ENCODE measurements at places on chromosomes 12 and 14.

DNA sequence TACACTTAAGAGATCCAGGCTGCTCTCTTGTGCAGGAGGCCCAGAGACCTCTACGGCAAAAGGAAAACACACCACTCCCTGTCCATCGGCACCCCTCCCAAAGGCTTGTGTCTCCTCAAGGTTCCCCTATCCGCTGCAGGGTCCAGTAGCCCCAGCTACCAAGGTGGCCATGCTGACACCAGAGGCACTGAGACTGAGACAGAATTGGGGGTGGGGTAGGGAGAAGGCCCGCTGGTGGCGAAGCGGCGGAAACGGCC is 590 bp downstream of the DDIT3 start:
- no peak for ATAC-seq

DNA sequence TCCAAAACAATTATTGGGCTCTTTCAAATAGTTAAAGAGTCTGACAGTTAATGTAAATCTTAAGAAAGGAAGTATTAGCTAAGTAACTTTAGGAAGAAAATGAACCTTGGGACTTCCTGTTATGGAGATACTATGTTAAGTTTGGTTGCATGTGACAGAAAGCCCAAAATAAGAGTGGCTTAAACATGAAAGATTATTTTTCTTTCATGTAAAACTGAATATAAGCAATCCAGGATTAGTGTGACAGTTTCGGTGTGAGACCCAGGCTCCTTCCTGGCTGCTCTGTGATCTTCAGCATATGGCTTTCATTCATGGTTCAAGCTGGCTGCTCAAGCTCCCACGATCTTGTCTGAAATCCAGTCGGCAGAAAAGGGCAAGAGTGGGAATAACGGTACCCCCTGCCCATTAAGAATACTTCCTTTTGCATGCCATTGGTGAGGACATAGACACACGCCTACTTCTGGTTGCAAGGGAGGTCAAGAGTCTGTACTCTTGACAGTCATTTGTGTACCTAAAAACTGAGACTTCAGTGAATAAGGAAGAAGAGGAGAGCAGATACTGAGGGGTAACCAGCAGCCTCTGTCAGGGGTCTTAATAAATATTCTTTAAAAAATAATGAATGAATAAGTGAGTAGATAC is 2.2 kb upstream of the RPAP3 start:
- no peak for ATAC-seq

DNA sequence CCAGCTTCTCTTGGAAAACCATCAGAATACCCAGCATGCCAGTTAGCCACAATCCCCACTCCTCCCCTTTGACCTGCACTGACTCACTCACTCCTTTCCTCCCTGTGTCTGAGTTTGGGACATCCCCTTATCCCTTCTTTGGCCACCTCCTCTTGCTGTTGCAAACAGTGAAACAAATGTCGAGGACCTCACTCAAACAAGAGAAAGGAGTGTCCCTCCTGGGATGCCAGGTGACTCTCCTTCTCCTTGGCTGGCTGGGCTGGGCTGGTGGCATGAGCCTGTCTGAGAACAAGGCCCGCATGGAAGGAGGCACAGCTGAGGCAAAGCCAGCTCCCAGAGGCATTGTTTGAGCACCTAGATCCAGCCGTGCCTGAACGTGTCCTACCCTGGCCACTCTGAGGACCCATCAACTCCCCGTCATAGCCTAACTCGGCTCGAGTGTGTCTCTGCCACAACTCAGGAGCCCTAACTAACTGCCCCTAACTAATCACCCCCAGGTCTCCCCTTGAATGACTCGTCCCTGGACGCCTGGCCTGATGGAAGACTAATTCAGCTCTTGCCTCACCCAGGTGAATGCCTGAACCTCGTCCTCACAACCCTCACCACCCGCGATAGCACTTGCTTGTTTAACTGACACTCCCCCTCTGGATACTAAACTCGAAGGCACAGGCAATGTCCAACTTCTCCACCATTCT is 43.0 kb downstream of the NCOR2 start:
- no peak for ATAC-seq

DNA sequence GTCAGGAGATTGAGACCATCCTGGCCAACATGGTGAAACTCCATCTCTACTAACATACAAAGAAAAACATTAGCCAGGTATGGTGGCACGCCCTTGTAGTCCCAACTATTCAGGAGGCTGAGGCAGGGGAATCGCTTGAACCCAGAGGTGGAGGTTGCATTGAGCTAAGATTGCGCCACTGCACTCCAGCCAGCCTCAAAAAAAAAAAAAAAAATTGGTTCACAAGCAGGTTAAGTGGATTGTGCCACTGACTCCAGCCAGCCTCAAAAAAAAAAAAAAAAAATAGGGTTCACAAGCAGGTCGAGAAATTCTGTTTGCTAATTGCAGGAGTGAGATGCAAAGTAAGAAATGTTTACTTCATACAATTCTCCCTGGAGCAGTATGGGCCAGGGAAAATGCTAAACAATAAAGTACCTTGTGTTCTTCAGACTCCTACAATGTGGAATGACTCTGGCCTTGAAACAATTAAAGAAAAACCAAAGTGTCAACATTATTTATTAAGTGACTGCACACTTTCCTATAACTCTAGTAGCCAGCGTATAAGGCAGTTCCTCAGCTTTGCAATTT is 6.1 kb downstream of the EDDM3B start:
- no peak for ATAC-seq

DNA sequence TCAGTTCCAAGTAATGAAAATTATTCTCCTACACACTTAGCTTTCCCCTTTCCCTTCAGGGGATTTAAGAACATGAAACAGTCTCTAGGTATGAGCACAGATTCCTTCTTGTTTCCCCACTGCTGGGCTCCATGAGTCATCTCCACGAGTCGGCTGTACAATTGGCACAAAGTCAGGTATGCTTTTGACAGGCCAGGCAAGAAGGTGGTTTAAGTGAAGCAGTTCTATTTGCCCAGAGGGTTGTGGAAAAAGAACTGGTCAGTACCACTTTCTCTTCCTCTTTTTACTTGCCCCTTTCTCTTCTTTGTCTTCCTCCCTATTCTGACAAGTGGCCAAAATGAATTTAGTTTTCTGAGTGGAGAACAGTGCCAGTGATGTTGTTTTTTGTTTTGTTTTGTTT is 16.3 kb downstream of the DYNC1H1 start:
- ATAC-seq: peak; percentile 98

DNA sequence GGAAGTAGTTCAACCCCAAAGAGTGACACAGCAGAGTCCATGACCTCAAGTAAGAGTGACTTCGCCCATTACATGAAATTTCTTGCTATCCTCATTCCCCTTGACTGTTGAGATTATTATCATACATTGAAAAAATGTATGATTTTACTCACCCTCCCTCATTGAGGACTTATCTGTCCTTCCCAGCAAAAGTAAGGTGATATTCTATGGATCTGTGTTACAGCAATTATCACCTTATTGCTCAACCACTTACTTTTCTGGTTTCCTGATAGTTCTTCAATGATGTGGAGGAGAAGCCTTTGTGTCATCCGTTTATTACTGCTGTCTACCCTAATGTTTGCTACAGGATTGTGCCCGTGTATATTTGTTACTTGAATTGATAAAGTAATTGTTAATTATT is 306.2 kb downstream of the TRHDE start:
- ATAC-seq: no peak

DNA sequence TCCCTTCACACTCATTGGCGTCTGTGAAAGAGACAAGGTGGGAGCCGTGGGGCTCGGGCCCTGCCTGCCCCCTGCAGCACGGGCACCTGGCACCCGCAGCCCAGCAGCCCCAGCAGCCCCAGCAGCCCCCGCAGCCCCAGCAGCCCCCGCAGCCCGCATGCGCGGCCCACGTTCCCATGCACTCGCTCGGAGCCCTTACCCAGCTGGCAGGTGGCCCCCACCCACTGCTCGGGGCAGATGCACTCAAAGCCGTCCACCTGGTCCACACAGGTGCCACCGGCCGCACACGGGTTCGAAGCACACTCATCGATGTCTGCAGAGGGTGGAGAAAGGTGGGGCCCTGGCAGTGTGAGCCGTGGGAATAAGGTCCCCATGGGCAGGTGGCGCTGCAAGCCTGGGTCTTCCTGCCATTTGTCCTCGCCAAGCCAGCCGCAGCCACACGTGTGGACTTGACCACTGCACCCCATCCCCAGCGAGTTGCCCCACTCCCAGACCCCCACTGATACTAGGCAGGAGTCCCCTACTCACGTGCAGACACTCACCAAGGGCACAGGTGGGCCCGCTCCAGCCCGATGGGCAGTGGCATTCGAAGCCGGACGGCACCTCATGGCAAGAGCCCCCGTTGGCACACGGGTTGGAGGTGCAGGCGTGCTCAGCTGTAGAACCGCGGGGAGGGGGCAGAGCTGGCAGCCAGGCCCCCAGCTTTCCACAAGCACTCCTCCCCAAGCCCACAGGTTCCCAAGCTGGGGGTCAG is 17.3 kb downstream of the JAG2 start:
- ATAC-seq: no peak

DNA sequence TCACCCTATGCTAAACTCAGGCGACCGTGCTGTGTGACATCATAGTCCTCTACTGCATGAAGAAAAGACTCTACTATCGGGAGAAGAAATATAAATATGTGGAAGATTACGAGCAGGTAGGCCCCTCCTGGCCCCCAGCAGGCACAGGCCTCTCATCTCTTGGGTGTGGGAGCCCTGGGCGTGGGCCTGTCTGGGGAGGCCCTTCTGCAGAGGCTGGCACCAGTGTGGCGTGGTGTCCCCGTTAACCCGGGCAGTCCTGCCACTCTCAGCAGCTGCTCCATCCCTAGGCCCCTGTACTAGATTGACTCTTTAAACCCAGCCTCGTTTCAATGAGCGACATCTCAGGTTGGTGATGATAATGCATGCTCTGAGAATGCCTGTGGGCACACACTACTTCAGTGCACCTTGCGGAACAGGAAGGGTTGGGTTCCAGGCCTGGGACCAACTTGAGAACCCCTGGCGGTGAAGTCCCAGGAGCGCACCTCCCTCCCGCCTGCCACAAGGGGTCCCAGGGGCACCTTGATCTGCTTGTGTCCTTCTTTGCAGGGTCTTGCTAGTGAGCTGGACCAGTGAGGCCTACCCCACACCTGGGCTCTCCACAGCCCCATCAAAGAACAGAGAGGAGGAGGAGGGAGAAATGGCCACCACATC is 23.2 kb downstream of the P2RX4 start:
- ATAC-seq: no peak

DNA sequence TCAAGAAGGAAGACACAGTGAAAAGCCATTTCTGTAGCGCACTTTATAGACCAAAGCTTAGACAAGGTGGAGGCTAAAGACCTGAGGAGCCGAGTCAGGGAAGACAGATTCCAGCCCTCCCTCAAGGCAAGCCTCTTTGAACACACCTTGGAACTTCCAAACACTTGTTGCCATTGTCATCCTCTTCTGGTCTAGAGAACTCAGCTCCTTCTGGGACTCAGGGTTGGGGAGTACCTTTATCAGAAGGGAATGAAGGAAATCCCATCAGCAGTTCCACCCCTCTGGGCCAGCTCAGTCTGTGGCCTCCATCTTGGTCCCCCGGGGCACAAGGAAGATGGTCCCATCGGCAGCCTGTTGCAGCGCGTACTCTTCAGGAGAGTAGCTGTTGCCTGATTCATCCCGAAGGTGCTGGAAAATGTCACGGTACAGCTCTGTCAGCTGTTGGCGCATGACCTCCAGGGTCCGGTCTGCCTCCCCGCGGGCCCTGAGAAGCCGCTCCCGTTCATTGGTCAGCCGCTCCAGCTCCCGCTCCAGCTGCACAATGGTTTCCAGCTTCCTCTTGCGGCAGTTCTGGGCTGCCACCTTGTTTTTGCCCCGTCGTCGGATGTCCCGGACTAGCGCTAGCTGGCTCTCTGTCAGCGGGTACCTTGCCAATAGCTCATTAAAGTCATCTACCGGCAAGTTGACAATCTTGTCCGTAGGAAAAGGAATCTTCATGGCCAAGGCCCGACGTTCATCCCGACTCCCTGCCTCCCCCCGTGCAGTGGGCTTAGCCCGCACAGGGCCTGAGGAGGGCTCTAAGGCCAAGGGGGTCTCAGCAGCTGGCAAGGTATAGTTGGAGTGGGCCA is 8.5 kb downstream of the NFE2 start:
- no peak for ATAC-seq

GRCh38 chr14:79325071-79325470 is 886.2 kb downstream of the DIO2 start:
- no peak for ATAC-seq

DNA sequence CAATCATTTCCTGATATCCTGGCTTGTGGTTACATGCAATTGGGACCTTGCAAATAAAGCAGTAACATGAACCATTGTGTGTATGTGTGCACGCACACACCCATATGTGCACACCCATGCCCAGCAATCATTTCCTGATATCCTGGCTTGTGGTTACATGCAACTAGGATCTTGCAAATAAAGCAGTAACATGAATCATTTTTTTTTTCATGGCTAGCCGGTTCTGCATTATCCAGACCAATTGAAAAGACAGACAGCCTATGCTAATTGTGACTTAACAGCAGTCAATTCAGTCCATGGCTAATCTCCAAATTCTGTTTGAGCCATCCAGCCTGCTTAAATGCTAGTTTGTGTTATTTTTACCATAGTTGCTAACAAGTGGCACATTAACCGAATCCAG is 134.3 kb downstream of the TTC7B start:
- ATAC-seq: no peak

GRCh38 chr12:39402922-39403321 is 40.0 kb downstream of the KIF21A start:
- ATAC-seq: no peak

DNA sequence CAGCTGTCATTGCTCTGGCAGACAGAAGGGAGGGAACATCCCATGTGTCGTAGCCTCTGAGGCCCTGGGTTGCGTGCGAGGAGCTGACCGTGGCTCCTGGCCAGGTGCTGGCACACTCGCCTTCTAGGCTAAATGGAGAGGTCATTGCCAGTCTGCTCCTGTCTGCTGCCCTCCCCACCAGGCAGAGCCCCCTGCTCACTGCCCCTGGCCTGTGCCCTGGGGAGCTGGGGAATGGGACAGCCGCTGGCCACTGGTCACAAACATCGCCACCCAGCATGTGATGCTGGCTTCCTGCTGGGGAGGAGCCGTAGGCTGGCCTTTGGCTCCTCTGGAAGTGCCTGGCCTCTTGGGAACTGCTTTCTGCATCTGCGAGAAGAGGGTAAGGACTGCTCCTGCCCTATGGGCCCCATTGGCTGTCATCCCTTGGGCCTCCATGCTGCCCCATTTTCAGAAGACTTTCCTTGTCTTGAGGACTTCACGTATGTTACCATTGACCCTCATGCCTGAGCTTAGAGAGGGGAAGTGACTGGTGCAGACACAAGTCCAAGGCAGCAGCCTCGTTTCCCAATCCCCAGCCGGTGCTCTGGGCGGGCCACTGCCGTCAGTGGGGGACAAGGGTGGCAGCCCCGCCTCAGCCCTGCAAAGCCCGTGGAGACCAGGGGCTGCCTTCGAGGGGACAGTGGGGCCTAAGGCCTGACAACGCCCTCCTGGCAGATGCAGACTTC is 2.0 kb upstream of the TNFAIP2 start:
- peak; percentile 58 for ATAC-seq

Measured in gastroesophageal sphincter (tissue), 4 donors.